Endodermal cell (in vitro differentiated cells): ENCODE measurements at places on chromosomes 4 and X.

DNA sequence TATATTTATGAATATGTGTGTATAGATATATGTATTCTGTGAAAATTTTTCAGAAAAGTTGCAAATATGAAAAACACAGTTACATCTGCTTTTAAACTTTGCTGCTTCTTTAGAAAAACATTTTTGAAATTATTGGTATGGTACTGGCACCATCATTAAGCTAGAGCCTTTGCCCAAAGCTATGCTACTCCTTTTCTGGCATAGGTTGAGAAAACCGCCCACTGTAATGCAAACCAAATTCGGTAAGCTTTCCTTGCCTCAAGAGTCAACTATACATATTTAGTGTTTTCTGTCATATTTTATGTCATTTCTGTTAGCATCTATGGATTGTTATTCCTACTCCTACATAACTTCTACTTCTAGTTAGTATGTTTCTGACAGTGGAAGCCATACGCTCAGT is 50.7 kb downstream of the ANTXR2 start:
- DNase-seq, result no peak

- no peak for DNase-seq
Measured at GRCh38 chr4:140085062-140085622, 68.8 kb downstream of the MAML3 start.

DNA sequence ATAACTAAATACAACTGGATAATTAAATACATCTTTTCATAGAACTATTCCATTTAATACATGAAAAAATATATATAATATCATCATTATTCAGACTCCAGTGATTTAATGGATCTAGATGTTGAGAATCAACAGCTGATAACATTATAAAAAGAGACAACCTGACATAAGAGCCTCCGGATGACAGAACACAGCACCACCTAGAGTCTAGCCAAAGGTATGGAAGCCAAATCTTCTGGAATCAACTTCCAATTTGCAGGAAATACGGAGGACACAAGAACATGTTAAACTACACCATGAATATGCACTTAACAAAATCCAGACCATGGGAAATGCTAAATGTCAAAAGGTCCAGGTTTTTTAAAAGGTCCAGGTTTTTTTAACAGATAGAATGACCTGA is 55.0 kb downstream of the LRBA start:
- DNase-seq, result no peak

DNA sequence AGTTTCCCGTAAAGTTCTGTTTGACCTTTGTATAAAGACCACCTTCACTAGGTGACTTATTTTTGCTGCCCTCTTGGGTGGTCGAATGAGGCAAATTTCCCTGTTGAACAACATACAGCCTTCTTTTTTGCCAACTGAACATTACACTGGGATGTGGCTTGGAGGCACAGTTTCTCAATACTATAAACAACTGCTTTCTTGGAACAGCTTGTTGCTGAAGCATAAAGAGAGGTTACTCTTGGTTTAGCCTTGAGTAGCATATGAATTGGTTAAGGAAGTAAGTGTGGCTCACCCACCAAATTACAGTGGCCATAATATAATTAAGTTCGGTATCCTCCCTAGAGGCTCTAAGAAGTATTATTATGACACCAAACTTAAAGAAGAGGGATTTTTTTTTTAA is 40.0 kb downstream of the HHIP start:
- no peak for DNase-seq

- DNase-seq, result no peak
Measured at GRCh38 chr4:89373394-89373793, 65.8 kb upstream of the GPRIN3 start.
